ENCODE measurements at places on chromosomes 6 and 20. TPM values are rescaled to one million over a fixed set of nuclear protein-coding genes. Genes with fewer than 3 reads are reported as not detected.

DNA sequence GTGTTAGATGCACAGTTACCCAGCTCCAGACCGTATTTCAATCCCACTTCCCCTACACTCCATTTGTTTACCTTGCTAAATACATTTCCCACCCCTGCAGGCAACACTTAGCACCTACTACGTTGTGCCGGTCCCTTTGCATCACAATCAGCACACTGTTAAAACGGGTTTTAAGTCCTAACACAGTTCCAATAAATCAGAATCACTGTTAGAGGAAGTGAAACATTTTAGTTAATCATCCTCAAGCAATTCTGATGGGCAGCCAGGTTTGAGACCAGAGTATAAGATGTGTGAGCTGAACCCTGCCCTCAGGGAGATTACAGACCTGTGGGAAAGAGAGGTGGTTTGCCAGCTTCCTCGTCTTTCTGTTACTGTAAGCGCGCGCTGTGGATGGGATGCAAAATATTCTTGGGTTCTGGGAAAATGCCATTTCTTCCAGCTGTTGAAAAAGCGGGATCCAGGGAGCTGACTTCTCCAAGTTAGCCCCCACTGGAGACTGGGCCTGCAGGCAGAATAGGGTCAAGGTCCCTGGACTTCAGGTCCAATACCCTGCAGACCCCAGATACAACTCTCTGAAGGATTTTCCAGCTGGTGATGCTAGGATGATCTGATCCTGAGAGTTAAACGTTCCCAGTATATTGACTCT, 3.1 kb downstream of the ZCCHC3 start:
- H3K27me3 ChIP-seq = no peaks in the 10 kb centered on the region
- no peak for DNase-seq
- peaks cover 4% of the 10 kb centered on the region for H3K36me3 ChIP-seq
- H3K4me3 ChIP-seq = peak overlapping the region; percentile 97

- H3K27ac ChIP-seq = no peak overlapping the region
- no peaks in the 10 kb centered on the region for H3K36me3 ChIP-seq
- DNase-seq = no peak
- H3K4me1 ChIP-seq = peaks cover 26% of the 10 kb centered on the region
- H3K4me3 ChIP-seq = no peak overlapping the region
- no peaks in the 10 kb centered on the region for H3K27me3 ChIP-seq
Observed at GRCh38 chr6:90290811-90291420, 5.7 kb downstream of the BACH2 start.

- H3K27ac ChIP-seq = no peak overlapping the region
- DNase-seq = no peak
- H3K4me3 ChIP-seq = no peak overlapping the region
- peaks cover 2% of the 10 kb centered on the region for H3K4me1 ChIP-seq
- no peaks in the 10 kb centered on the region for H3K36me3 ChIP-seq
- H3K27me3 ChIP-seq = no peaks in the 10 kb centered on the region
Observed at GRCh38 chr6:162332365-162332764, 395.2 kb downstream of the PRKN start.

GRCh38 chr6:167663784-167664443, 162.8 kb upstream of the AFDN start:
- no peak overlapping the region for H3K4me3 ChIP-seq
- peaks cover 20% of the 10 kb centered on the region for H3K4me1 ChIP-seq
- no peak overlapping the region for H3K27ac ChIP-seq
- H3K36me3 ChIP-seq = no peaks in the 10 kb centered on the region

DNA sequence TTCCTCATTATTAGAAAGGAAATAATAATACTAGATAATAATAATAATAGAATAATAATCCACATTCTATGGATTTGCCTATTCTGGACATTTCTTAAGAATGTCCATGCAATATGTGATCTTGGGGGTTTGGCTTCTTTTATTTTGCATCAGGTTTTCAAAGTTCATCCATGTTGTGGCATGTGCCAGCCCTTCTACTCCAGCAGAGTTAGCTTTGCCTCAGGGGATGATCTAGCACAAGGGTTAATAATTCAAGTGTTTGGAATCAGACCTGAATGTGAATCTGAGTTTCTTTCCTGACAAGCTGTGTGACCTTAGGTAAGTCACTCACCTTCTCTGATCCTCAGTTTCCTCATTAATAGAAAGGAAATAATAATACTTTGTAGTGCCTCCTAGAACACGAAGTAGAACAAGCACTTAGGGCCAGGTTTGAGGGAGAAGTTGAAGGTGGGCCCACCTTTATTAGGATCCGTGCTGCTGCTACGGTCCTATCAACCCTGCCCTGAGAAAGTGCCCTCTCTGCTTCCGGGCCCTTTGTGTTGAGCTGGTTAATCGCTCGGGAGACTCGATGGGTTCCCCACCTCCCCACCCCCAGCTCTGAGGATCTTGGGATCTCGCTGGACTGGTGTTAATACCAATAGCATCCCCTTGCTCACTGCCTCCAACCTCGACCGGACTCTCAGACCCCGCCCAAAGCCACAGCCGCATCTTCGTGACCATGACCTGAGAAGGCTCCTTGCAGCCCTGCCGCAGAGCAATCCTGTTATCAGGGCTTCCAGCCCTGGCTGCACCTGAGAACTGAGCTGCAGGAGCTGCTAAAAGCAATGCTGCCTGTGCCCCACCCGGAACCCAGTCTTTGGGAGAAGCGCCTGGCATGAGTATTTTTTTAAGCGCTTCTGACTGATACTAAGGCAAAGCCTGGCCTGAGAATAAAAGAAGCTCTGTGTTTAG, 26.9 kb downstream of the RBM38 start:
- H3K27ac ChIP-seq = no peak overlapping the region
- H3K4me3 ChIP-seq = no peak overlapping the region

- H3K4me3 ChIP-seq = no peak overlapping the region
- H3K36me3 ChIP-seq = peaks cover 15% of the 10 kb centered on the region
- no peaks in the 10 kb centered on the region for H3K27me3 ChIP-seq
- DNase-seq = no peak
Observed at GRCh38 chr6:514396-514978, 122.9 kb downstream of the IRF4 start.

GRCh38 chr20:8423482-8423881, 291.4 kb downstream of the PLCB1 start:
- peaks cover 17% of the 10 kb centered on the region for H3K4me1 ChIP-seq
- H3K4me3 ChIP-seq = no peak overlapping the region
- no peaks in the 10 kb centered on the region for H3K36me3 ChIP-seq
- H3K27me3 ChIP-seq = no peaks in the 10 kb centered on the region
- no peak for DNase-seq
- H3K27ac ChIP-seq = no peak overlapping the region

- H3K27me3 ChIP-seq = no peaks in the 10 kb centered on the region
- H3K36me3 ChIP-seq = no peaks in the 10 kb centered on the region
- peaks cover 20% of the 10 kb centered on the region for H3K4me1 ChIP-seq
- H3K27ac ChIP-seq = no peak overlapping the region
Observed at GRCh38 chr6:12097791-12098190, 85.7 kb downstream of the HIVEP1 start.

DNA sequence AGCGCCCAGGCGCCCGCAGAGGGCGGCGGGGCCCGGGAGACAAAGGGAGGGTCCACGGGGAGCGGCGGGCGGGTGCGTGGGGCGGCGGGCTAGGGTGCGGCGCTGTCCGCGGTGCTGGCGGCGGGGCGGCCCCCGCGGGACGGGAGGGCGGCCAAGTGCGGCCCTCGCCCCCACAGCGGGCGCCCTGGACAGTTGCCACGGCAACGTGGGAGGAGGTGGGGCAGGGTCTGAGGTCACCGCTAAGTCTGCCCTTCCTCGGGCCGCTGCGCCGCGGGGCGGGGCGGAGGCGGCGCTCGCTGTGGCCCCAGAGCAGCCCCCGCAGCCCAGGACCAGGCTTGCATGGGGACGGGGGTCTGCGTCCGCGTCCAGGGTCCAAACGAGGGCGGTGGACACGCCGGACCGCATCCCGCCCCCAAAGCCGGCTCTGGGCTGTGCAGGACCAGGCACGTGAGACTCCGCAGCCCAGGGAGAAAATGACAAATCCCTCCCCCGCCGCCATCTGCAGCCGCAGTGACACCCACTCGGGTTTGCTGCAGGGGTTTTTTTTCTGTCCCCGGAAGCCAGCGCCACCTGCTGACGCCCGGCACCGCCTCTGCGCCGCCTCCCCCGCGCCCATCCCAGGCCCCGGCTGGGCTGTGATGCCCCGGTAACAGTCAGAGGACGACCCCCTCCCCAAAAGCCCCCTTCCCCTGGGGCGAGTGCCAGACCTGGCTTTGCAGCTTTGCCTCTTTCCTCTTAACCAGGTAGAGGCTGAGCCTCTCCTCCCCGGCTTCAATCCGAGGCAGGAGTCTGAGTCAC, 36.8 kb downstream of the YTHDF1 start:
- H3K36me3 ChIP-seq = no peaks in the 10 kb centered on the region
- peak; percentile 28 for DNase-seq
- H3K4me1 ChIP-seq = peaks cover 41% of the 10 kb centered on the region
- no peak overlapping the region for H3K27ac ChIP-seq

DNA sequence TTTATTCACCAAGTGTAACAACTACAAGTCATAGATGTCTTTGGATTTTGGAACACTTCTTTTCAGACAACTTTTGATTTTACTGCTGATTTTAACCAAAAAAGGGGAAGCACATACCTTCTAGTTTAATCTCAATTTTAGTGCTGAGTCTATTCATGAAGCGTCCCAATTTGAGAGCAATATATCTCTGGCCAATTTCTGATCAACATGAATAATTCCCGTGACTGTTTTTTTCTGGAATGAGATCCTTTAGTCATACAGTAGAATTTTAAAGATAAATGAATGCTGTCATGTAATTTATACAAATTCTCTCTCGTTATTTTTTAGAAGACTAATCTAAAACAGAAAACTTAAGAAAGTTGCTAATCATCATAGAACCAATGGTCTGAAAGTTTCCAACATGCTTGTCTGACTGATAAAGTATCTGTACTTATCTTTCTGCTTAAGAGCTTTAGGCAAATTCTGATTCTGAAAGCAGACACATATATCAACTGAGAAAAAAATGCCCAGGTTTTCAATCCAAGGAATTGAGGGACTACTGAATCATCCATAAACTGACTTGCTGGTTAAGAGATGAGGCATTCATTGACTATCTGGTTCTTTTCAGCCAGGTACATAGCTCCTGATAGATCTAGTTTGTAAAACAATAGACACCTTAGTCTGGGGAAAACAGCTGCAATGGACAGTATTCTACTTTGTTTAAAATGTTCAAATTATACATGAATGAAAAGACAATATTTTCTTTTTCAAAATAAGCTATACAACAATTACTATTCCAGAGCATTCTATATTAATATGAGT, 657.5 kb downstream of the RFPL4B start:
- H3K27ac ChIP-seq = no peak overlapping the region
- H3K4me1 ChIP-seq = no peaks in the 10 kb centered on the region
- H3K36me3 ChIP-seq = no peaks in the 10 kb centered on the region
- no peak for DNase-seq
- no peaks in the 10 kb centered on the region for H3K27me3 ChIP-seq

GRCh38 chr6:90890683-90891330, 303.9 kb upstream of the MAP3K7 start:
- no peak for DNase-seq
- H3K36me3 ChIP-seq = no peaks in the 10 kb centered on the region
- no peak overlapping the region for H3K4me3 ChIP-seq
- H3K27me3 ChIP-seq = no peaks in the 10 kb centered on the region
- H3K27ac ChIP-seq = no peak overlapping the region
- no peaks in the 10 kb centered on the region for H3K4me1 ChIP-seq

DNA sequence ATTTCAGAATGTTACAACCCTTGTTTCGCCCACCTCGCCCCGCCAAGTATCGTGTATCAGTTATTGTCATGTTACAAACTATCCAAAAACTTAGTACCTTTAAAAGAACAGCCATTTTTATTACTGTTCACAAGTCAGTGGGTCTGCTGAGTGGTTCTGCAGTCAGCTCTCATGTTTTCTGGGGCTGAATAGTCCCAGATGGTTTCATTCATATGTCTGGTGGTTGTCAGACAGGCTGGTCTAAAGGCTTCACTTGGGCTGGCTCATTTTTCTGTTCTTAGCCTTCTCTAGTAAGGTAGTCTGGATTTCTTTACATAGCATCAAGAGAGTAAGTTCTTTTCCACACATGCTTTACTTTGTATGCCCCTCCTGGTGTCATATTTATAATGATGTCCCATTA, 8.6 kb downstream of the ZNF292 start:
- H3K36me3 ChIP-seq = no peaks in the 10 kb centered on the region
- H3K4me3 ChIP-seq = no peak overlapping the region
- no peak overlapping the region for H3K27ac ChIP-seq
- DNase-seq = no peak
- H3K27me3 ChIP-seq = no peaks in the 10 kb centered on the region

DNA sequence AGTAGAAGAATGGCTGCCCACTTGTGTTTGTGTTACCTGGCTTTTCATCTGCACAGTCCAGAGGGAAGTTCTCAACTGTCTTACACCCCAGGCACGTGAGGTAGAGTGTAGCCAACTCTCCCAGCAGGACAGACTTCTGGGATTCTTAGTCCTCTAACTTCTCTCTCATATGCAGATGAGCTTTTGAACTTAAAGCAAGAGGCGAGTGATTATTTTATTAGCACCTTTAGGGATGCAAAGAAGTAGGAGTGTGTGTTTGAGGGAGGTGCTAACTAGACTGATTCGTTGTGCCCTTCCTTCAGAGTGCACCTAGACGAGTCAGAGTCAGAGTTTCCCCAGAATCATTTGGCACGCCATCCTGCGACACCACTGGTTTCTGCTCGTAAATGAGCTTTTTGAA, 10.8 kb downstream of the CDYL start:
- no peak overlapping the region for H3K4me3 ChIP-seq
- no peaks in the 10 kb centered on the region for H3K36me3 ChIP-seq
- H3K27me3 ChIP-seq = no peaks in the 10 kb centered on the region

DNA sequence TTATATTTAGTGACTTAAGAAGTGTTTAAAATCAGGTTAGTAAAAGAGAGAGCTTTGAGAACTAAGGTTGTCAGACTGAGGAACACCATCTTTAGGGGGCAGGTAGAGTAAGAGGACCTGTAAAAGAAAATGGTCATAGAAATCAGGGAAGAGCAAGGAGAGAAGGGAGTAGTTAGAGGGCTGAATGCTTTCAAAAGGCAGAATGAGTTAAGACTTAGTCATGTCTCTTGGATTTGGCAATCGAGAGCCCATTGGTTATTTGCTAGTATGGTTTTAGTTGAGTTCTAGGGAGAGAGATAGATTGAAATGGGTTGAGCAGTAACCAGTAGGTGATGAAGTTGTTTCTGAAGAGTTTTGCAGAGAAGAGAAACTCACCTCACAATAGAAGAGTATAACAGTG, 51.1 kb downstream of the RALGAPB start:
- H3K4me3 ChIP-seq = no peak overlapping the region
- no peak for DNase-seq
- no peaks in the 10 kb centered on the region for H3K4me1 ChIP-seq
- H3K27ac ChIP-seq = no peak overlapping the region
- H3K36me3 ChIP-seq = peaks cover 76% of the 10 kb centered on the region

The TCF21 gene
- total RNA-seq = 5.3 TPM

The ZSCAN23 gene
- 1.5 TPM for total RNA-seq

The HACE1 gene
- total RNA-seq = 5.9 TPM

The PAX1 gene
- not detected for total RNA-seq

The NKX2-4 gene
- not detected for total RNA-seq

The GPR6 gene
- total RNA-seq = not detected

The RAD21L1 gene
- not detected for total RNA-seq

The SLC16A10 gene
- total RNA-seq = 4.5 TPM

The RAET1G gene
- 0.19 TPM for total RNA-seq

The OR2H2 gene
- total RNA-seq = not detected

The KHDC1 gene
- total RNA-seq = 1.1 TPM

The RNF144B gene
- total RNA-seq = 14.1 TPM

The ATG5 gene
- 18.0 TPM for total RNA-seq

The CPNE5 gene
- 26.5 TPM for total RNA-seq

The MRAP2 gene
- total RNA-seq = 0.16 TPM

Data from left ventricle myocardium inferior (tissue), 1 donor.